ENCODE measurements at places on chromosomes 13 and 19.
A peak's percentile ranks its signal among the peaks of the same experiment; 100 is the strongest.

GRCh38 chr13:97136418-97136817 is 85.7 kb upstream of the MBNL2 start:
- no peak for DNase-seq

DNA sequence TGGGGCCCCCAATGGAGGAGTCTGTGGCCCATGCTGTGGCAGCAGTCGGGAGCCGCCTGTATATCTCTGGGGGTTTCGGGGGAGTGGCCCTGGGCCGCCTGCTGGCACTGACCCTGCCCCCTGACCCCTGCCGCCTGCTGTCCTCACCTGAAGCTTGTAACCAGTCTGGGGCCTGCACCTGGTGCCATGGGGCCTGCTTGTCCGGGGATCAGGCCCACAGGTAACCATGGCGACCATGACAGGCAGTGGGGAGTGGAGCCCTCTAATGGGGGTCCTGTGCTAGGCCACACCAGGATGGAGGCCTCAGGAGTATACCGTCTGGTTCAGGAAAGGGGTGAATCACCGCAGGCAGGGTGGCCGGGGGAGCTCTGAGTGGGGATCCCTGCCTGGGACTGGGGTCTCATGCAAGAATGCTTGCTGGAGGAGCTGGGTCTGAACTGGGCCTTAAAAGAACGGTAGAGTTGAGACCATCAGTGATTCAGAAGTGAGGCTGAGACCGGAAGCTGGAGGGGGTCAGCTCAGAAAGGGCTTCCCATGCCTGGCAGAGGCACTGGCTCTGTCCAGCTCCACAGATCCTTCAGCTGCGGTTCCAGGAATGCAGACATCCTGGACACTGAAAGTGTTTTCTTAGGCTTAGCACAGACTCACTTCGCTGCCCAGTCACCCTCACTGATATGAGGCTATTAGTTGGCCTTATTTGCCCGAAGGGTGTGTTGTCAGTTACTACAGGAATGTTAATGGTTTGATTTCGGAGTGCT is 29.1 kb downstream of the CNFN start:
- peak; percentile 80 for DNase-seq

DNA sequence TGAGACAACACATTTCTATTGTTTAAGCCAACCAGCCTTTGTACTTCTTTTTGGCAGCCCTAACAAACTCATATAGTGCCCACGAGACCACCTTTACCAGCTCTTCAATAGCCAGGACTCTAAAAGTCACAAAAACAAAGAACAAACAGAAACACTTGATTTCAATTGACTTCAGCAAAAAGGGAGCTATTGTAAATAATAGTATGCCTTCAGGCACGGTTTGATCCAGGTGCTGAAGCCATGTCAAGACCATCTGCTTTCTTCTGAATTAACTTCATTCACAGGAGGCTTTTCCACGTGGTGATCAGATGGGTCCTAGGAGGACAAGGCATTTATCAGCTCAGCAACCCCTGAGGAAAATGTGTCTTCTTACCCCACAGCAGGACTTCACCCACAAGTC is 53.8 kb downstream of the TINCR start:
- DNase-seq: no peak

DNA sequence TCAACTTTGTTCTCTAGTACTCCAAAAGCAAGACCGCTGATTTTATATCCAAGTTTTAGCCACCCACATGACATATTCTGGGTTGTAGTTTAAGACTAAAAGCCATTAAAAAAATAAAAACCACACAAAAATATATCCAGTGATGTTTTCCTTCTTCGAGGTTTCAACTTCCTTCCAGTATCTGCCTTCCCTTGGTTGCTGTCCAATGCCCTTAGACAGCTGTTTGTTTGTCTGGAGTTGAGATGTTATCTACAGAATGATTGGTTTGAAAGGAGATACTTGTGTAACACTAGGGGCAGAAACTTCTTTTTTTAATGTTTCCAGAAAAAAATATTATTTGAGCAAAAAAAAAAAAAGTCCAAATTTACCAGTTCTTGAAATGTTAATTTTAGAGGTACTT is 591.5 kb upstream of the PCDH9 start:
- DNase-seq: no peak

DNA sequence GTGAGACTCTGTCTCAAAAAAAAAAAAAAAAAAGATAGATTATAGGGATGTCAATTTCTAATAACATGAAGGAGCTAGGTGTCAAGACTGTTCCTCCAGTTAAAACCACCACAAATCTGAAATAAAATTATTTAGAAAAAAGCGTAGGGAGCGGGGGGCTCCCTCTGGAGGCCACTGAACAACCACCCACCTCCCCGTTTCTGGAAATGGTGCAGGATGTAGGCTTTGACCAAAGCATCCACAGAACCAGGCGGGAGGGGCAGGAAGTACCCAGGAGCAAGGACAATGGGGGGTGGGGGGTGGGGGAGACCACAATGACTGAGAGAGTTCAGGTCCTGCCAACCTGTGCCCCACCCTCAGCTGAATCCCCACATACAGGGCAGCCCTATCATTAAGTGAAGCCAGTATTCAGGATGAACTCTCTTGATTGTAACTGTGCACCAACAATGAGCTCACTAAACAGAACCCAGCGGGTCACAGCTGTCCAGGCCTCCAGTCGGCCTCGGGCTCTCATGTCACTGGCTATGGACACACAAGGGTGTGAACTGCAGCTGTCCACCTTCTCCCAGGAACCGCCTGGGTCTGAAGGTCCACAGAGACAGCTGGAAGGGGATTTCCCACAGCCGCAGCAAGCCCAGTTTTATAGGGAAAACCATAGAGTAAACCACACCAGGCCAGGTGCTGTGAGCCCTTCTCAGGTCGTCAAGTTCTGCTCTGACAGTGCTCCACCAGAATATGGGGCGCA is 6.6 kb downstream of the ZSCAN18 start:
- DNase-seq: no peak

DNA sequence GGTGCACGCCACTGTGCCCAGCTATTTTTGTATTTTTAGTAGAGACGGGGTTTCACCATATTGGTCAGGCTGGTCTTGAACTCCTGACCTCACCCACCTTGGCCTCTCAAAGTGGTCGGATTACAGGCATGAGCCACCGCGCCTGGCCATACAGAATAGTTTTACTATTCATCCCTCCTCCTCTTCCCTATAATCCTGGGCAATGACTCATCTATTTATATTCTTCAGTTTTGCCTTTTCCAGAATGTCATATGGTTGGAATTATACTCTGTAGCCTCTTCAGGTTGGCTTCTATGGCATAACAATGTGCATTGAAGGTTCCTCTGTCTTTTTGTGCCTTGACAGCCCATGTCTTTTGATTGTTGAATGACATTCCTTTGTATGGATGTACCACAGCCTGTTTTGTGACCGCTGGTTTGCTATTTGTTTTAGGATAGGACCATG is 22.2 kb upstream of the LRP3 start:
- no peak for DNase-seq

DNA sequence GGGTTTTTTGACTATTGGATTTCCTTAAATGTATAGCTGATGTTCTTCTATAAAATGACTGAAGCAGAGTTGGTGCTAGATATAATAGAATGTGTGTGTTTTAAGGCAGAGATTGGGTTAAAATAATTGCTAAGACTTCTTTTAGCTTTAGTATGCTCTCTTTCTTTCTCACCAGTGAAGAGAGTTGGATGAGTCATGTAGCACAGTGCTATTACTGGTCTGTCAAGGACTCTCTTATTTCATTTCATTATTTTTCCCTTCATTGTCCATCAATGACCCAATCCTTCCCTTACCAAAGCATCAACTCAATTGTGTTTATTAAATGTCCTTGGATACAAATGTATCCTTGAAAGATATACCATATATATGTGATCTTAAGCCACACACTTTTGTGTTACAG is 268.9 kb downstream of the IRS2 start:
- no peak for DNase-seq

DNA sequence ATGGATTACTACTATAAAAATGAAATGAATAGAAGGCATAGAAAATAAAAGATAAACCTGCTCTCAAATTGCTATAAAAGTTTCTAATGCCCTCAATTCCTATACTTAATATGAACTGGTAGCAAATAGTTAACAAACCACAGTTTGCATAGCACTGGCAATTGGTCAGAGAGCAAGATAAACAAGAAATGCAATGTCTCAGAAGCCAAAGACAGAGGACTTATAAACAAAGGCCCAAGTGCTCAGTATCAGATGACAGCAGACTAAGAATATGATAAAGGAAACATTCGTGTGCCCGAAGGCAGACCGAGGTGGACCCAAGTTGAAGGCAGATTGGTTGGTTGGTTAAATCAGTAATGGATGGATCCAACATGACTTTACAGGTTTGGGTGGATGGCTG is 50.6 kb downstream of the IPO5 start:
- DNase-seq: no peak

DNA sequence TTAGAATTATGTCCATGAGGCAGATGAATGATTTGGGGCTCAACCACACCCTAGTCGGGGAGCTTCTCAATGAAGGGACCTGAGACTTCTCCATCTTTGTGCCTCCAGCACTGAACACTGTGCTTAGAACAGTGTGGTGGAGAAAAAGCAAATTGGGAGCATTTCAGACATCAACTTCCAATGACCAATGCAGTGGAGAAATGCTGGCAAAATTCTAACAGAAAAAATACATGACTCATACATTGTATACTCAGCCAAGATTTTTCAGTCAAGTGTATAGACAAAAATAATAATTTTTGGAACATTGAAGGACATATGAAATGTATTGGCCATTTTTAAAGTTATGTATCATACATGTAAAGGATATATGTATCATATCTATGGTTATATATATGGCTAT is 134.7 kb downstream of the FGF14 start:
- DNase-seq: no peak

DNA sequence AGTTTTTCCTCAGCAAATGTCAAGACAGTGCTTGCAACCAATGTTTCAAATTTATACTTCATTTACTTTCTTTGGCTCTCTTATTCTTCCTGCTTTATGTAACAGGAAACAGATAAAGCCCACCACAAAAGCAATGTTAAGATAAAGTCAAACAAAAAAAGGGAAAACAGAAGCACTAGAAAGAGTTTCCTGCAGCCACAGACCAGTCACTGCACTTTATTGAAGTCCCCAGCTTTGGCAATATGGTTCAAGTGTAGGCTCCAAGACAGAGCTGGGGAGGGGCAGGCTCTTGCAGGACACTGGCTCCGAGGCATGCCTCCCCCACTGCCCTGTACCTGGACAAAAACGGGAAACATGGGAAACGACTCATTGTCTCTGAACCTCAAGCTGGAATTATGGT is 15.3 kb upstream of the CDC16 start:
- DNase-seq: no peak

DNA sequence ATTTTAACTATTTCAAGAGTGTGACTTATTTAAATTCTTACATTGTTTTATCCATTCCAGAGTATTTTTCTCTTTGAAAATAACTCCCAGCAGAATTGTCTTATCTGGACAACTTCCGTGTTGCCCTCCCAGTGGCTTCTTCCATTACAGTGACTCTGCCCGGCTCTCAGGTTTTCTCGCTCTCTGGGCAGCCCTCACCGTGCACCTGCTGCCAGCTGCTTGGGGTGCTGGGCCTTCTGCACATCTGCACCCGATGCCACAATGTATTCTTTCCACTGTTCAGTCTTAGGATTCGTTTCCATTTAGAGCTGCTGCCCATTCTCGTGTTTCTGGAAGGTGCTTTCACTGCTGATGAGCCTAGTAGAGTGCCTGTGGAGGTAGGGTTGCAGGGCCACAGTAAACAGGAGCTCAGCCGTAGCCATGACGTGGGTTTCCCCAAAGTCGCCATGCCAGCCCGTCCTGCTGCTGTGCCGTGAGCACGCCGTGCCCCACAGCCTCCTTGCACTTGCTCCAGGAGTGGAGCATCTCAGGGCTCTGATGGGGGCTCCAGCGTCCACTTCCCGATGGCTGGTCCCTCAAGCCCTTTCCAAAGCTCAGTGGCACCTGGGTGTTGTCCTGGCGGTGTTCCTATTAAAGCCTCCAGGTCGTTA is 46.1 kb upstream of the DCUN1D2 start:
- no peak for DNase-seq

DNA sequence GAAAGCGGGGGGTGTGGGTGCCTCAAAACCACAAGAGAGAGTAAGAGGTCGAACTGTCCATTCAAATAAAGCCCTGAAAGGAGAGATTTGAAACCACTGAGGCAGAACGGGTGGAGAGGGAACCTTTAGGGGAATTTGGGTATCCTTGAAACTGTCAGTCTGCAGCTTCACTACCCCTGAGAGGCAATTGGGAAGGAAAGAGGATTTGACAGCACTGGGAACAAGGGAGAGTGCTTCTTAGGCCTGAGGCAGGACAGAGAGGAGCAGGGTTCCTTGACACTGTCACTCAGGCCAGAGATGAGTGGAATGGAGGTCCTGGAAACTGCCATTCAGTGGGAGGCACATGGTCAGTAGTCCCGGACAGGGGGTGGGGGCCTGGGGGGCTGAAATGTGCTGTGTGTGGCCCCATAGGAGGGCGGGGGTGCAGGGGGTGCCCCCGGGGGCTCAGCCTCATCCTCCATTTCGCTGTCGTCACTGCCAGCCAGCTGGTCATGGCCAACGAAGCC is 5.0 kb downstream of the GFY start:
- no peak for DNase-seq

- DNase-seq: no peak
Observed at GRCh38 chr13:92989301-92989700, 237.3 kb upstream of the GPC6 start.

- no peak for DNase-seq
Observed at GRCh38 chr13:44131069-44131614, 242.5 kb upstream of the SERP2 start.

GRCh38 chr19:5367530-5368133 is 27.0 kb upstream of the PTPRS start:
- DNase-seq: no peak

GRCh38 chr13:30877335-30877734 is 28.7 kb upstream of the MEDAG start:
- no peak for DNase-seq

DNA sequence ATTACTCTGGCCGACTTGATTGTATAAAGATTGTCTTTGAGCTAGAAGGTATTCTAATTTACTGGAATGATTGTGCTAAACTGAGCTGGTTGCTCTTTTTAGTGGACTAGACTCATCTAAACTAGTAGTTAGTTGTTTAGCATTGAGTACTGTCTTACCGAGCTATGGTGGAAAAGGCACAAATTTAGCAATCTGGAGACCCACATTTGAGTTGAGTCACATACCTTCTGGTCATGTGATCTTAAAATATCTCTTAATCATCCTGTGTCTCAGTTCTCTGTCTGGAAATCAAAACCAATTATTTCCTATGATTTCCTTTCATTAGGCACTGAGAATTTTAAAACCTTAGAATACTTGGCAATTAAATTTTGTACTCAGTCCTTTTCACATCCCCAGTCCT is 349.5 kb downstream of the IRS2 start:
- DNase-seq: no peak

All from neural progenitor cell (in vitro differentiated cells).